ENCODE measurements at places on chromosomes 3 and 15.

GRCh38 chr15:43107751-43108150, 1.9 kb upstream of the UBR1 start:
- no peak for DNase-seq
- no peak overlapping the region for H3K4me3 ChIP-seq
- no peak overlapping the region for H3K27ac ChIP-seq
- no peaks in the 10 kb centered on the region for H3K27me3 ChIP-seq

GRCh38 chr3:195384952-195385351, 57.9 kb downstream of the ACAP2 start:
- no peaks in the 10 kb centered on the region for H3K36me3 ChIP-seq
- H3K4me1 ChIP-seq = no peaks in the 10 kb centered on the region
- no peaks in the 10 kb centered on the region for H3K27me3 ChIP-seq
- no peak overlapping the region for H3K4me3 ChIP-seq

GRCh38 chr3:58334506-58334884, 1.8 kb downstream of the PXK start:
- H3K27ac ChIP-seq = peak overlapping the region; percentile 0
- no peak for DNase-seq
- H3K4me3 ChIP-seq = peak overlapping the region; percentile 7
- no peaks in the 10 kb centered on the region for H3K4me1 ChIP-seq
- H3K27me3 ChIP-seq = peaks cover 8% of the 10 kb centered on the region

- peaks cover 2% of the 10 kb centered on the region for H3K4me1 ChIP-seq
- peak; percentile 49 for DNase-seq
- H3K27me3 ChIP-seq = no peaks in the 10 kb centered on the region
- H3K4me3 ChIP-seq = no peak overlapping the region
- H3K27ac ChIP-seq = no peak overlapping the region
These were observed 16.9 kb downstream of the APOD start for GRCh38 chr3:195566797-195567196.

- peaks cover 5% of the 10 kb centered on the region for H3K27me3 ChIP-seq
- no peak overlapping the region for H3K4me3 ChIP-seq
- no peak for DNase-seq
- H3K4me1 ChIP-seq = peaks cover 48% of the 10 kb centered on the region
These were observed 118.2 kb upstream of the GOLIM4 start for GRCh38 chr3:168213920-168214319.

- no peak overlapping the region for H3K4me3 ChIP-seq
- no peaks in the 10 kb centered on the region for H3K4me1 ChIP-seq
- DNase-seq = no peak
These were observed 36.1 kb downstream of the EXD1 start for GRCh38 chr15:41194444-41194843.

GRCh38 chr3:63970631-63971475, 52.4 kb downstream of the PSMD6 start:
- no peak overlapping the region for H3K27ac ChIP-seq
- peaks cover 15% of the 10 kb centered on the region for H3K4me1 ChIP-seq
- no peak overlapping the region for H3K4me3 ChIP-seq
- H3K36me3 ChIP-seq = no peaks in the 10 kb centered on the region

Measured in glutamatergic neuron (in vitro differentiated cells).